ENCODE measurements at places on chromosomes 12 and 14.

DNA sequence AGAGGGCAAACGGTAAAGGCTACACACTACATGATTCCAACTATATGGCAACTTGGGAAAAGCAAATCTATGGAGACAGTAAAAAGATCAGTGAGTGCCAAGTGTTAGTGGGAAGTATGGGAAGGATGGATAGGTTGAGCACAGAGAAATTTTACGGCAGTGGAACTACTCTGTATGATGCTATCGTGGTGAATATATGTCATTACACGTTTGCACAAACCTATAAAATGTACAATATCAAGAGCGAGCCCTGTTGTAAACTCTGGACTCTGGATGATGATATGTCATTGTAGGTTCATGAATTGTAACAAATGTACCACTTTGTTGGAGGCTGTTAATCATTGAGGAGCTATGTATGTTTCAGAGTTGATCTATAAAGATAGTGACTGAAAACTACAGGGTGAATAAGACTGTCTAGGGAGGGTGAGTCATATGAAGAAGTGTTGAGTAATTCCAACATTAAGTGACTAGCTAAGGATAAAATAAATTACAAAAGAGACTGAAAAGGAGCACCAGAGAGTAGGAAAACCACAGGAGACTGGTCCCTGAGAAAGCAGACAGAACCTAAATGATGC, 349.2 kb upstream of the LMO3 start:
- DNase-seq = no peak

DNA sequence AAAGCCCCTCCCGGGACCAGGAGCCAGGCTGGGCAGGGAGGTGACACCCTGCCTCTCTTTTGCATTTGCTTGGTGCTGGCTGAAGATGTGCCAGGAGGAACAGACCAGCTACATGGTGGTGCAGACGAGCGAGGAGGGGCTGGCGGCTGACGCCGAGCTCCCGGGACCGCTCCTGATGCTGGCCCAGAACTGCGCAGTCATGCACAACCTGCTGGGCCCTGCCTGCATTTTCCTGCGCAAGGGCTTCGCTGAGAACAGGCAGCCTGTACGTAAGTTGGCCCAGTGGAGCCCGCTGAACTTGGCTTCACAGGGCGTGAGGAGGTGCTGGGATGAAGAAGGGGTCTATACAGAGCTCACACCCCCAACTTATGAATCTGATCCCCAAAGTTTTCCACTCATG, 15.6 kb downstream of the CABP1 start:
- DNase-seq = no peak

- no peak for DNase-seq
These were observed 5.2 kb downstream of the RAB15 start for GRCh38 chr14:64966976-64967375.

GRCh38 chr14:105093038-105093430, 27.8 kb upstream of the GPR132 start:
- peak; percentile 20 for DNase-seq

GRCh38 chr12:20963762-20964161, 153.3 kb downstream of the SLCO1B3 start:
- DNase-seq = no peak

- DNase-seq = no peak
These were observed 241.5 kb downstream of the KSR2 start for GRCh38 chr12:117727301-117727700.

Measured in kidney glomerular epithelial cell (primary cell).